ENCODE measurements at places on chromosomes 6 and 20.

- no peak for DNase-seq
Observed at GRCh38 chr6:17416806-17417205, 23.4 kb downstream of the CAP2 start.

DNA sequence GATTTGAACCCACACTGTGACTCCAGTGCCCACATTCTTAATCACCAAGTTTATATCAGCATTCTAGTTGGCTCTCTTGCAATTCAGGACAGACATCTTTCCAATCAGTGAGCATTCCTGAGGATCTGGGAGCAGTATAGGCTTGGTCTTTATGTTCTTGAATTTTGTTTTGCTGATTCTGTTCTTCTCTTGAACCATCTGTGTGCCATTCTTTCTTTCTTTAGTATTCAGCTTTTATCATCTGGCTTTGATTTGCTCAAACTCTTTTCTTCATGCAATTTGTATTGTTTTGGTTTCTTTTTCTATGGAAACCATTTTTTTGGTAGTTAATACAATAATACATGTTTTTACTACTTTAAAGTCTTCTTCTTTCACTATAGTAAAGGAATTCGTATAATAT lies 162.4 kb downstream of the CD109 start:
- no peak for DNase-seq

DNA sequence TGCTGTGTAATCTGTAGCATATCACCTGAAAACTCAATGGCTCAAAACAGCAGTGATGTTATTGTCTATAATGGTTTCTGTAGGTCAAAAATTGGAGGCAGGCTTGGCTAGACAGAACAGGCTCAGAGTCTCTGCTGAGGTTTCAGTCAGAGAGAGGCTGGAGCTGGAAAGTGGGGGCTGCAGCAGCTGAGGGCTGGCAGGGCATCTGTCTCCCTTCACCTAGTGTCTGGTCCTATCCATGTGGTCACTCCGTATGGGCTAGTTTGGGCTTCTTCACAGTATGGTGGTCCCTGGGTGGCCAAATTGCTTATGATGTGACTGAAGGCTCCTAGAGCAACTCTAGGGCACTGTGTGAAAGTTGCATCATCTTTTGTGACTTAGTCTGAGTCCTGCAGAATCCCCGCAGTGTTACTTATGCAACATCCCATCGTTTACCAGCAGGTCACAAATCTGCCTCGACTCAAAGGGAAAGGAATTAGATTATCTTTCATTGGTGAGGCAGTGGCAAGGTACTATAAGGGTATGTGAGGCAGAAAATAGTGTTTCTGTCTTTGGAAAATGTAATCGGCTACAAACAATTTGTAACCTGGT lies 497.0 kb downstream of the EPHA7 start:
- no peak for DNase-seq

GRCh38 chr20:7935027-7935551 lies 5.2 kb downstream of the HAO1 start:
- no peak for DNase-seq

GRCh38 chr20:57175397-57176010 lies 90.9 kb downstream of the BMP7 start:
- no peak for DNase-seq

DNA sequence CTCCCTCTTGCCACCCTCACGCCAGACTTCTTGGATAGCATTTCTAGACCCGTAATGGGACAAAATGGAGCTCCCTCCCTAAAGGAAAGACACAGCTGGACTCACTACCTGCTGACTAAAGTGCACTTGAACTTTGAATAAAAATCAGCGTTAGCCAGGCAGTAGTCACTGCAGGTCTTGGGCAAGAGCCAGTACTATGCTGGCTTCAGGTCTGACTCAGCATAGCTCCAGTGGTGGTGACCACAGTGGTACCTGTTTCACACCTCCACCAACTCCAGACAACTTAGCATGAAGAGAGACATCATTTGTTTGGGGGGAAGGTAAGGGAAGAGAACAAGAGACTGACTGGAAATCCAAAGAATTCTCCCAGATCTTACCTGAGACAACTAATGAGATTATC lies 906.8 kb downstream of the GRIK2 start:
- DNase-seq, result no peak

DNA sequence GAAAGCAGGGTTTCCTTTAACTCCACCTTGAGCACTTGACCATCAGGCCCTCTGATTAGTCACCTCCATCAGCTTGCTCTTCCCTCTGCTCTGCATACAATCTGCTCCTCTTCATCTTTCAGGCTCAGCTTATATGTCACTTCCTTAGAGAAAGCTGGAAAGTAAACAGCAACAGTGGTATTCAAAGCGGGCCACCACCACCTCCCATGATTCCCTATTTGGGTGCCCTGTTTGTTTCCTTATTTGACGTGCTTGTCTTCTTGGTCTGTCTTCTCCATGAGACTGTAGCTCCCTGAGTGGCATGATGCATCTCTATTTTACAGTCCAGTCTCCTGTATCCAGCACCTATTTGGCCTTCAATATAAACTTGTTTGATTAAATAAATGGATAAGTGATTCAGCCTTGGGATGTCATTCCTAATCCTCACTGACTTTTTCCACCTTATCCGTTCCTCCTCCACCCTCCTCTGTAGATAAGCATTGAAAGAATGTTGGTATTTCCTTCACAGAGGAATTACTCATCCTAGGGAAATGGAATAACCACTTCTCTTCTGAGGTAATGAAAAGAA lies 102.8 kb upstream of the SGK1 start:
- DNase-seq, result no peak

Data from activated CD8-positive, alpha-beta memory T cell treated with anti-CD3 and anti-CD28 coated beads, Interleukin-2, amount 50 U/mL, for 48 hours (primary cell).